Urinary bladder (tissue), 4 donors: ENCODE measurements at places on chromosomes 4 and X.

GRCh38 chrX:68238568-68238967, 194.7 kb downstream of the OPHN1 start:
- no peak for DNase-seq

GRCh38 chr4:102469806-102470205, 31.4 kb upstream of the NFKB1 start:
- no peak for DNase-seq

DNA sequence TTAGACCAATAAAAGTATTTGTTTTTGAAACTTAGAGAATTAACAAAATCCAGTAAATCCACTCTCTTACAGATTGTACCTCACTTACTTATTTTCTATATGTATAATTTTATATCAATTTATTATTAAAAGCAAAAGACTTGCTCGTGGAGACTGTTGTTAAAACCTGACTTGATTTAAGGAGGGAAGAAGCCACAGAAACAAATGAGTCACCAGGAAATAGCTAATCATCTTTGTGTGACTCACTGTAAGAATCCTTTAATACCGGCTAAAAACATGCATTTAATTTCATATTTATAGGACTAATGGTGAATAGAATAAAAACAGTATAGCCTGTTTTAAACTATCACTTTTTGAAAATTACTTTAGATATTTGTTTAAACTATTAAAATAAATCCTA, 29.9 kb upstream of the UBE2NL start:
- DNase-seq = no peak

GRCh38 chr4:5918331-5918985, 25.6 kb upstream of the CRMP1 start:
- no peak for DNase-seq

- DNase-seq = peak; percentile 5
These were observed 584 bp downstream of the TMEM271 start for GRCh38 chr4:575281-576141.

DNA sequence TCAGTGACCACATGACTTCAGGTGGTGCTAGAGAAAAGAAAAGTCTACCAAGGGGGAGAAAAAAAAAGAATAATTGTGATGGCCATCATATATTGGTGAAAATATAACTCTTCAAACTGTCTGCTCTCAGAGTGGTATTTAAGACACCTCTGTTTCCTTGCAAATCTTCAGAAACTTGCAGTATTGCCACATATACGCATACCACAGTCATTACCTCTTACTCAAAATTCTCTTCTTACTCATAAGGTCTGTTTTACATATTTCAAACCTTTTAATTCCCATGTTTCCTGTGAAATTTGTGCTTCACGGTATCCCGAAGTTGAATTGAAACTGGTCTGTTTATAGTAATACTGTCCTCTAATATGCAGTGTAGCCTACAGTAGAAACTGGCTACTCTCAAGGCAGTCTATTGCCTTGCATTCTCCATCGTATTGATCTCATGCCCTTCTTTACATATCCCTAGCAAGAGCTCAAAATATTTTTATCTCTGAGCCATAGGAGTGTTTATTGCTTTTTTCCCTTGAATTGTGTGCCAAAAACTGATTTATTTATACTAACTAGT, 34.7 kb upstream of the LHFPL1 start:
- no peak for DNase-seq

DNA sequence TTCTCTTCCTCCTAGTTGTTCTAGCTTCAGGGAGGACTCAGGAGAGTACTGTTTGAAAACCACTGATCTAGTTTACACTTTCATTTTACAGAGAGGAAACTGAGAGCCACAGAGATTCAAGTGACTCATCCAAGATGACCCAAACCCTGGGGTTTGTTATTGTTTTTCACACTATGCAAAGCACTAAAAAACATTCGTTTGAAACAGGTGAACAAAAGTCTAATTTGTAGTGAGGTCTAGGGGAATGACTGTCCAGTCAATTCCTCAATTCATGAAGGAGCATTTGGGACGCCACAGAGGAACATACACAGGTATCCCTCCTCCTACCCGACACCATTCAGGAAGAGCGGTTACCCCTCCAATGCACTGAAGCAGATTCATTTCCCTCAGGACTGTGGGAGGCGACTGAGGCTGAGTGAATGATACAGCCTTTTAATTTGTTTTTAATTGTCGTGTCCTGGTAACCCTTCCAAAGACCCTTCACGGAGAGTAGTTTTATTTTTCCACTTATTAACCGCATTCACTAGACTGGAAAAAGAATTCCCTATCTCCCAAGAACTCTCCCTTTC, 30.3 kb downstream of the TLR10 start:
- DNase-seq = no peak

GRCh38 chr4:71185037-71185436, 153.8 kb upstream of the SLC4A4 start:
- DNase-seq = no peak

DNA sequence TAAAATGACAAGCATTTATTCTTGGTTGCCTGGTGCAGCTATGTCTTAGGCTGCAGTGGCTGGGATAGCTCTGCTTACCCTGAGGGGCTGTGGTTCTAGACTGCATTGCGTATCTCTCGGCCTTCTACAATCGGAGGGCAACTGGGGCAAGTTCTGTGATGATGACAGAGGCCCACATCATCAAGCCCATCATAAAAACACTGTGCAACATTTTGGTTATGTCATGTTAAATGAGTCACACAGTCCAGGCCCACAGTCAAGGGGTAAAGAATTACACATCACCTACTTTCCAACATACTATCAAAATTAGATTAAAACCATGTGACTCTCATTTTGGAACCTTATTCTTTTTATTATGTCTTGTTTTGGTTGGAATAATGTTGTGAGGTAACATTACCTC, 120.2 kb upstream of the GUCY1A1 start:
- no peak for DNase-seq

DNA sequence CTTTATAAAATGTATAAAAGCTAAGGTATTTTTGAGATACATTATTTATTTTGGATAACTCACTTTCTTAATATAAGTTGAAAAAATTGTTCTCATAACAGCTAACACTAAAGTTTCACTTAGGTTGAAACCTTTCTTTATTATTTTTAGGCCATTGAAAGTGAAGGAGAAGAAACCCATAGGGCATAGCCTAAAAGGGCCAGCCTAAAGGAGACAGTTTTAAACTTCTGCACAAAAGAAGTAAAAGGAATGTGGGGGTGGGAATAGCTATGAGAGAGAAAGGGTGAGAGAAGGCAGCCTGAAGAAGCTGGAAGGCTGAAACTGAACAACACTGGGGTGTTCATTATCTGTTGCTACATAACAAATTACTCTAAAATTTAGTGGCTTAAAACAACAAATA, 57.6 kb upstream of the RAPGEF2 start:
- no peak for DNase-seq

DNA sequence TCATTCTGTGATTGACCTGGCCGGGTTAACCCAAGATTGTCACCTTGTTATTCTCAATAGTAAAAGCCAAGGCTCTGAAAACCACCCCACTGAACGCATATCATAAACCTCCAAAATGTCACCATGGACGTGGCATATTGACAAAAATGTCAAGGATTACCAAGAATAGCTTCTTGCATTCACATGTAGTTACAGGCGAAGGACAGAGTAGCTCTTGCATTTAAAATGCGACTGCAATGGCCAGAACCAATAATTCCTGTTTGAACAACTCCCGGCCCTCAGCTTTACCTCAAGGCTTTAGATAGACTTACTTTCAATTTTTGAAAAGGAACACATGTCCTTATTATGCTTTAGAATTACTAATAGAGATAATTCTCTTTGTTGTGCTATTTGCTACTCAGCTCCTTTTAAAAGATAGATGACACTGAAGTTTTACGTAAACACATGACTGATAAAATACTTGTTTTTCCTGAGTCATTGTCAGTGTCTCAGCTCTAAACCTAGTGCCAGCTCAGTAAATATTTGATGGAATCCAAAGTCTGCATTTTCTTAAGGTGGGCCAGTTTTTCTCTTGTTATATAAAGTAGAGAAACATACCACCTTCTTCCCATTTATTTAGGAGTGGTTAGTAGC, 66.3 kb downstream of the CLDN34 start:
- DNase-seq = no peak

GRCh38 chr4:96708766-96709165, 868.9 kb downstream of the PDHA2 start:
- DNase-seq = no peak

GRCh38 chrX:20729416-20729815, 462.7 kb upstream of the RPS6KA3 start:
- no peak for DNase-seq

GRCh38 chr4:123014038-123014437, 91.6 kb upstream of the NUDT6 start:
- no peak for DNase-seq

DNA sequence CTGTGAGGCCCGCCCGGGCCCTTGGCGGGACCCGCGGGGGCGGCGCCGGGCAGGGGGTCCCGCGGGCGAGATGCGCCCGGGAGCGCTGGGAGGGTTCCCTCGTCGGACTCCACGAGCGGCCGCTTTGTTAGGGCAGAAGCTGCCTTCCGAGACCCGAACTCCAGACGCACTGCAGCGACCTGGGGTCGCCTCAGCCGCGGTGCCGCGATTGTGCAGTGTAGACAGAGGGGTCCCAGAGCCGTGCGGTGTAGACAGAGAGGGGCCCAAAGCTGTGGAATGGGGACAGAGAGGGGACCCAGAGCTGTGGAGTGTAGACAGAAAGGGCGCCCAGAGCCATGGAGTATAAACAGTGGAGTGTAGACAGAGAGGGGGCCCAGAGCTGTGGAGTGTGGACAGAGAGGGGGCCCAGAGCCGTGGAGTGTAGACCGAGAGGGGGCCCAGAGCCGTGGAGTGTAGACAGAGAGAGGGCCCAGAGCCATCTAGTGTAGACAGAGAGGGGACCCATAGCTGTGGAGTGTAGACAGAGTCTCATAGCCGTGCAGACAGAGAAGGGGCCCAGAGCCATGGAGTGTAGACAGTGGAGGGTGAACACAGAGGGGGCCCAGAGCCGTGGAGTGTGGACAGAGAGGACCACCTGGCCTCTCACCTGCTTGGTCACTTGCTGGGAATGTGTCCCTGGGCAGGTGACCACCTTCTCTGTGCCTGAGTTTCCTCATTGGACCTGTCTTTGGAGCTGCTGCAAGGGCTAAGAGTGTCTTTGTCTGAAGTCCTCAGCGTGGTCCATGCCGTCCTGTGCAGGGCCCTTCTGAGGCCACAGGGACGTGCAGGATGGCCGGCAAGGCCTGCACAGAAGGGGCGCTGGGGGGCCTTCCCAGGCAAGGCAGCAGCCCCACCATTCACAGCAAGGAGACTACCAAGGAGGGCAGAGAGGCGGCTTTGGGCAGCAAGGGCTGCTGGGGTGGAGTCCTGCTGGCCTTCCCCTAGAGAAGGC, 875 bp downstream of the RGS12 start:
- DNase-seq = no peak

DNA sequence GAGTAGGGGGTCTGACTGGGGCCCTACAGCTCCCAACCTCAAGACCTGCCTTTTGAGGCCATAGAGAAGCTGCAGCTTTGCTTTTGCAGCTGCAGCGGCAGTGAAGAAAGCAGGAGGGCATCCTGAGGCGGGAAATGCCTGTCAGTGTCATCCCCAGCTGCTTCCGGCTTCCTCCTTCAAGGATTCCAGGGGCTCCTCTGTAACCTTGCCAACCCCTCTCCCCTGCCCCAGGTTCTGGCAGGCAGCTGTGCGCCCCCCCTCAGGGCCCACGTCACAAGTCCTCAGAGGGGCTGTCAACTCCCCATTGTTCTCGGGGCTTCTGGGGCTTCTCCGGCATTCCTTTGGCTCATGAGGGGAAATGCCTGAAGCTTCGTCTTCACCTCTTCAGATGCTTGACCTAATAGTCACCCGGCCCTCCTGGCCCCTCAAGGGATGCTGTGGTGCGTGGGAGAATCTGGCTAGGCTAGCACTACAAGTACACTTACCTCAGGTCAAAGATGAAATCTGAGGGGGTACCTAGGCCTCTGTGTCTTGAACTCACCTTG, 31.9 kb downstream of the APLN start:
- DNase-seq = no peak

DNA sequence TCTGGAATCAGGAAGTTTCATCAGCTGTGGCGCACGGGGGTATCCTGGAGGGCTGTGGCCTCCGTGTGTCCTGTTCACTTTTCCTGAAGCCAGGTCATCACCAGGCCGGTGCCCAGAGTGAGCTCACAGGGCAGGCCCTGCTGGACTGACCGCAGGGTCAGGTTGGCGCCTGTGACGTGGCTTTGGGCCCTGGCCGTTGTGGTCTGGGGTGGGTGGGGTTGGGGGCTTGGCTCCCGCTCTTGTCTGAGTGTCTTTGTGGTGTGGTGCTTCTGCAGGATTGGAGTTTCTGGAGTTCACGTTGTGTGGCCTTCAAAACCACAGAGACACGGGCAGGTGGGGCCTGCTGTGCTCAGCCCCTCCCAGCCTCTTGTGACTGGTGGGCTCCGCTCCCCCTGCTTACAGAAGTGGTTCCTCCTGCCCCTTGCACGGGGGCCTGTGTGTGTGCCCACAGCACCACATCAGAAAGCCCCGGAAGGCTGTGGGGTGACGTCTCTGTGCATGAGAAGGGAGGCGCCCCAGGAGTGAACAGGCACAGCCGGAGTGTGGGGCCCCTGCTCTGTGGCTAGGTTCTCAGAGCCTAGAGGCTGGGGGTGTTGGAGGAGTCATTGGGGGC, 9.5 kb downstream of the RGS12 start:
- DNase-seq = no peak

DNA sequence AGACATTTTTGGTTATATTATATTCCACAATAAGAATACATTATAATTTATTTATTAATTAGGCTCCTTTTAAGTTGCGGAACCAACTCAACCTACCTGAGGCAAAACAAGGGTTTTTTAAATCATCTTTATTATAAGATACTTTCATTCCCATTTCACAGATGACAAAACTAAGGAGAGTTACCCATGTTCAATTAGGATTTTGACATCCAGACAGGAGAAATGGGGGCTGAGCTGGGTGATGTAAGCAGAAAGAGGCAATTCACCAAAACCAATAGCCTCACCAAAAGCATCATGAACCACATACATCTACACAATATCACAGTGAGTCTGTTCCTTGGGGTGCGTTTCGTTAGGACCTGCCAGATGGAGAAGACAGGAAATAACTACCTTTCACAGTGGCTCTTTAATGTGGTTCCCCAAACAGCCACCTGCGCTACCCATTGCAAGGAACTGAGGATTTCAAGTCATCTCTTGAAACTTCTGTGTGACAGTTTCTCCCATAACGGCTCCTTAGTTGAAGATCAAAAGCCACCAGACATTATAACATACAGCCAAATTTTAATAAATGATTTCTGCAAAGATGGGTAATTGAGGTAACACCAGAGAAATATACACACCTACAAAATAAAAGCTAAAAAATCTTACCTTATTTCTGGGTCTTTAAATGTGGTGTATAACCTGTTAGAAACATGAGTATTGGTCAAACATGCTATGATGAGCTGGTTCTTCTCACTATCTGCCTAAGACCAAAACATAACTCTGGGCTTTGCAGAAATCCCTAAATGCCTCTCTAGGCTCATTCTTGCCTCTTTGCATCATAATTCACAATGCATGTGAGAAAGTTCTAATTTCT, 190.6 kb upstream of the LEF1 start:
- no peak for DNase-seq

DNA sequence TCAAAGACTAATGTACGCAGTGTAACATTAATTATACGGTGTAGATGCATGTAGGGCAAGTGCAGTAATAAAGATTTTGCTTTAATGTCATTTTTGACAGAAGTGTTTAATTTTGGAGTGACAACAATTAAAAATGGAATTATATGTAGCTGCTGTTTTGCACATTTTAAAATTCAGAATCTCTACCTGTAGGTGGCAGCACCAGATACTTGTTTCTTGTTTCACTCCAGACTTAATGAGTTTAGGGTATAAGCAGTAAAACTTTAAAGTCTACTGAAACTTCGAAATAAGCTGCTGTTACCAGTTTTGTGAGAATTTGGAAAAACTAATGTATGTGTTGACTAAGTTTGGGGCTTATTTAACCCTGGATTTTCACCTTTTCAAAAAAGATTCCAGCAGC, 144.9 kb downstream of the POLA1 start:
- DNase-seq = no peak
